RKO (cell line): ENCODE measurements at places on chromosomes 1 and 21.

DNA sequence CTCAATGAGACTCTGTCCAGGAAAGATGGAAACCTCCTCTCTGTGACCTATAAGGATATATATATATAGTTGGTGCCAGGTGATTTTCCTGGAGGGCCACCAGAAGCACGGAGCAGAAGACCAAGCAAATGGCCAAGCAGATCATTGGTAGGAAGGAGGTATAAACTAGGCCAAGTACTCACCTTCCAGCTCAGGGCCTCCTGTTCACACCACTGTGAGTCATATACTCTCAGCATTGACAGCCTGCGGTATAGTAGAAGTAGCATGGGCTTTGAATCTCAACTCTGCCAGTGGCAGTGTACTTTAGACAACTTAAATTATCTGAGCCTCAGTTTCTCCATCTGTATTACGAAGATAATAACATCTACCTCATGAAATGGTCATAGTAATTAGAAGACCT is 15.4 kb downstream of the IL12RB2 start:
- DNase-seq = no peak

DNA sequence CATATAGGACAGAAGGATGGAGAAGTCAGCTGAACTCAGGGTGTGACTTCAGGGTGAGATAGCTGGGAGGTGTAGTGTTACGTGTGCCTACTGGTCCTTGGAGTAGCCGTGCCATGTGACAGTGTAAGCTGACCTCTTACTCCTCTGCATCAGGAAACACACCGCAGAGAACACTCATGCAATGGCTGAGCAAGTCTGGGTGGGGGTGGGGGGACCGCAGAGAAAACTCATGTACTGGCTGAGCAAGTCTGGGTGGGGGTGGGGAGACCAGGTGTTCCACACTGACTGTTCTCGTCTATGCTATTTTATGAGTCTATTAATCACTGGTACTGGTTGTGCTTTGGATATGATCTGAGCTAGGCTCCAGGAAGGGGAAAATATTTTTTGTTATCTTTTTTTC is 233.1 kb downstream of the PAPPA2 start:
- DNase-seq = peak; percentile 43

DNA sequence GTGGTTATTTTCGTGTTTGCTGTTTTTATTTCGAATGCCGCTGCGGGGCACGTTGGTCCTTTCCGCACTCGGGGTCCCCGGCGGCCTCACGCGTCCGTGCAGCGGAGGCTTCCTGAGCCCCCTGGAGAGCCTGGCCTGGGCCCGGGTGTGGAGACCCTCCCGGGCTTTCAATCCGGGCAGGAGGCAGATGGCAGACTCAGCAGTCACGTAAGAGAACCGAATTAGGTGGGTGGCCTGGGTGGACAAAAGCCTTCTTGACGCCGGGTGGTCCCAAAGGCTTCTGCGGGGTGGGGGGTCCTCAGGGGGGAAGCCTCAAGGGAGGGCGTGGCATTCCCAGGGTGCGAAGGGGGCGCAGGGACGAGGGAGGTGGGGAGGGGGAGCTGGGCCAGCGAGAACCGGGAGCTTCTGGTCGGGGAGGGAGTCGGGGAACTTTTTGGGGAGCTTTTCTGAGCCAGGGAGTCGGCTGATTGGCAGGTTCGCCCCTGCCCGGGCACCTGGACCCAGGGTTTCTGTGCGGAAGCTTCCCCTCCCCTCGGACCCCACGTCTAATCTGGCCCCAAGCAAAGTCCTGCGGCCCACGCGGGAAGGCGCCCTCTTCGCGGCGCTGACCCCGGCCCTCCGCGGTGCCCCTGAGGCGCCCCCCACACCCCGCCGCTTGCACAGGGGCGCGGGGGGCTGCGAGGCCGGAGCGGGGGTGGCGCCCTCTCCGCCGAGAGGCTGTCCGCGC is 1.3 kb upstream of the HES4 start:
- peak; percentile 54 for DNase-seq

GRCh38 chr1:227915564-227916553 is 31.9 kb downstream of the WNT9A start:
- DNase-seq = no peak

DNA sequence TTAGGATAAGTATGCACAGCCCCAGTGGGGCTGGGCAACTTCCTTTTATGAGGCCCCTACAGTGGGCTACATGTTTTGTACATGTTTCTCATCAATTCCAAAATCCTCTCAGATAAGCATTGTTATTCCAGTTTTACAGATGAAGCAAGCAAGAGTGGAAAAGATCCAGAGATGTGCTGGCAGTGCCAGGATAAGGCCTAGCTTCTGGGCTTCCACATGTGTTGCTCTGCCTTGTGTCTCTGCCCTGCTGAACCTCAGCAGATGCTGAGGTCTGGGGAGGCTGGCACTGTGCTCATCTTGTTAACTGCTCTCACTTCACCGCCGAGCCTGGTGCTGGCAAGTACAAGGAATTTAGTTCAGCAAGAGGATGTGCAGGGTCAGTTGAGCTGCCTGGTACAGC is 202.1 kb downstream of the TRABD2B start:
- DNase-seq = no peak

DNA sequence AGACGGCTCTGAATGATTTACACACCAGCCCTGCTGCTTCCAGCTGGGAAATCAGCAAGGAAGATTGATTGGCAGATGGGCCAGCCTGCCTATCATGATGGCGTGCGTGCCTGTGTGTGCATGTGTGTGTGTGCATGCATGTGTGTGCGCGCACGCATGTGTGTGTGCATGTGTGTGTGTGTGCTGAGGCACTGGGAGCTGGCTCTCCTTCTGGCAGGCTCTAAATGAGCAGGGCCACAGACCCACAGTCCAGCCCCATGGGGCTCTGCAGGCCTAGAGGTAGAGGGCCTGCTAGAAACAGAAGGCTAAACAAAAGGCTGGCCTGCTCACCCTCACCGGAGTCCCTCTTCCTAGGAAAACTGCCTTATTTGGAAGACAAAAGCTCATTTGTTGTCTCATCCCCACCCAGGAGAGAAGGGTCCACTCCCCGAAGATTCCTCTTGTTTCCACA is 6.0 kb downstream of the KLHDC8A start:
- DNase-seq = no peak

DNA sequence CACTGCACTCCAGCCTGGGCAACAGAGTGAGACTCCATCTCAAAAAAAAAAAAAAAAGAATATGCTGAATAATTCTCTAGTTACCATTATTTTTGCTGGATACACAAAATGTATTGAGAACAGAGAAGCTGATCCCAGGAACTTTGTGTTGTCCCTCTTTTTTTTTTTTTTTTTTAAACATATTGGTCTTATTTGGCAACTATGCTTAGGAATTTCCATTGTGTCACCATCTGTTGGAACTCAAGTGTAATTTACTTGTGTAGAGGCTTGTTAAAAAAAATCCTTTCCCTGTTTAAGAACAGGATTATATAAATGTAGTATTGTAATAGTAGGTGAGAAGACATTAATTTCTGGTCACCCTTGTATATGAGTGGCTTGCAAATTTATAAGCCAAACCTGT is 28.6 kb downstream of the CAMSAP2 start:
- DNase-seq = no peak

DNA sequence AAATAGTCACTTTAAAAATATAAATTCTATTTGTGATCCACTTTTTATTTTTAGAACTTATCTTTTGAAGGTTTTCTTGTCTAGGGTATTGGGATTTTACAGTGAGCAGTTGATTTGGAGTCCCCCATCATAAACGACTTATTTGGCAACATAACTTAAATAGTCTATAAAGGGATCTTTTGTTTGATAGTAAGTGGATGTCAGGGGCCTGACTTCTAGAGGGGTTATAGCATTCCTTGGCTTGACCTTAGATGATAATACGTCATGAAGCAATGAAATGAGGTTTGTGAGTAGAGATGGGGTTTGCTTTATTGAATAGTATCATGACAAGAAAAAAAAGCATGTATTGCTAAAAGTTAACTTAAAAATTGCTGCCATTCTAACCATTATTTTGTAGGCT is 17.8 kb downstream of the VPS45 start:
- DNase-seq = no peak

GRCh38 chr1:156143765-156144489 is 9.5 kb upstream of the SEMA4A start:
- no peak for DNase-seq

DNA sequence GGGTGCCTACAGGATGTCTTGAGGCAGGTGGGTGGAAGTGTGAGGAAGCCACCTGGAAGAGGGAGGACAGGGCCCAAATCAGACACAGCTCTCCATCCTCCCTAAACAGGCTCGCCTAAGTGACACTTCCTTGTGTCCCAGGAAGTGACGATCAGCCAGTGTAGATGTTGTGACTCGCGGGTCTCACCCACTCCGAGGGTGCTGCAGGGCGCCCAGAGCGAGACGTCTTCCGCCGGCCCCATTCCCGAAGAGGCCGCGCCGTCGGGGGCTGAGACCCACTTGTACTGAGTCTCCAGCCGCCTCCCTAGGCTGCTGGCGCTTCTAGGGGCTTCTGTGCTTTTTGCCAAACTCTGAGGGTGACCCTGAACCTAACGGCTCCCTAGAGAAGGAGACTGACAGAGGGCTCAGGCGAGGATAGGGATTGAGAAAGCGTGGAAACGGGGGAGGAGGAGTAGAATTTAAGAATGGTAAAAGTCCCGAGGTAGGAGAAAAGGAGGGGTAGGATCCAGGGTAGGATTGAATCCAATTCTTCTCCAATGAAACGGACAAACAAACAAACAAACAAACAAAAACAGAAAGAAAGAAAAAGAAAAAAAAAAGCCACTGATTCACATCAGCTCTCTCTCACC is 543 bp upstream of the MARK1 start:
- no peak for DNase-seq

DNA sequence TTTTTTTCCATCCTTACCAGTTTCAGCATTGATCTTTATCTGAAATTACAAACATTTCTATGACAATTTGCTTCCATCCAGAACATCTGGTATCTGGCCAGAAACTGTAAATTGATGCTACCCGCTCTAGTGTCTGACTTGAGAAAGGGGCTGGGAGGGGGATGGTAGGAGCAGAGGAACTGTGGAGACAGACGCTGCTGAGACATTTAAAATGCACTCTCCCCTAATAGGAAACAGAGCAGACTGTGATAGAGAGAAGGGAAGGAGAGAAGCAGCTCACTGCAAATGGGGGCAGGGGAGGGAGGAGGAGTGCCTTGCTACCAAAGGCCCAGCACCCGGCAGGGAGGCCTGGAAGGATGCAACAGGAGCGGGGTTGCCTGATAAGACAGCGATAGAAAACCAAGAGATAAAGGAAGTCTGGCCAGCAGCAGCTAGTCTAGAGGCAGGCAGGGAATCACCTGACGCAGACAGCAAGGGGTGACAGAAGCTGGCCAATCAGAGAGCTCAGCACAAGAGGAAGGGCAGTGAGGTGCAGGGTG is 195.5 kb upstream of the NFIA start:
- DNase-seq = no peak

- DNase-seq = no peak
Measured at GRCh38 chr1:223886516-223886921, 40.8 kb upstream of the TP53BP2 start.

DNA sequence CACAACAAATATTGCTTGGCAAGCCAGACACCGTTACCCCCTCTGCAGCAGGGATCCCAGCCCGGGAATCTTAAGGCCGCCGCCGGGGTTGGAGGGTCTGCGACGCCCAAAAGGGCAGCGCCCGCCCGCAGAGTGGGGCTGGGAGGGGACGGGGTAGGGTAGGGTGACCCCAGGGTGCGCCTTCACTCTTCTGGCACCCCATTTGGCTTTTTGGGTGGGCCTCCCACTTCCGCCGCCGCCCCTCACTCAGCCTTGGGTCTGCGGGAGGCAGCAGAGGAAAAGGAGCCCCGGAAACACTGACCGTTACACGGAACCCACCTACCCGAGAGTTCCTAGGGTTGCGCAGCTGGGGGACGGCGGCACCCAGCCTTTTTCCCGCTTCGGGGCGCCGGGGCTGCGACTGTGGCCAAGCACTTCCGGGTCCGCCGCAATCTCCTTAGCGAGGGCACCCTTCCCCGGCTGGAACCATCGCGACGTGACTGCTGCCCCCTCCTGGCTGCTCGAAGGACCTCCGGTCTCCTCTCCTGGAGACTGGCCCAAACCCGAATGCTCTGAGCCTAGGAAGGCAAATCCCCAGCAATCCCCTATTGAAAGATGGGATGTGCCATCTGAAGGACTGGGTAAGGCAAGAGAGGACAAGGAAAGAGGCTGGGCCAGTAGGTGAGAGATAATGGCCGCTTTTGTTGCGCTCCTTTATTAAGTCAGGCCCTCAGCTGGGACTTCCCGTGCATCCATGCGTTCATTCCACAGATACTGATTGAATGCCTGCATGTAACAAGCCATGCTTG is at the start of gene PIGC:
Gene PIGC, minus strand, starts transcription at position 404 of the 788 bp plus-strand sequence. CDS start 1,447 bp downstream, outside the sequence.
- DNase-seq = peak; percentile 92

GRCh38 chr1:56199061-56199460 is 380.3 kb downstream of the PLPP3 start:
- no peak for DNase-seq

DNA sequence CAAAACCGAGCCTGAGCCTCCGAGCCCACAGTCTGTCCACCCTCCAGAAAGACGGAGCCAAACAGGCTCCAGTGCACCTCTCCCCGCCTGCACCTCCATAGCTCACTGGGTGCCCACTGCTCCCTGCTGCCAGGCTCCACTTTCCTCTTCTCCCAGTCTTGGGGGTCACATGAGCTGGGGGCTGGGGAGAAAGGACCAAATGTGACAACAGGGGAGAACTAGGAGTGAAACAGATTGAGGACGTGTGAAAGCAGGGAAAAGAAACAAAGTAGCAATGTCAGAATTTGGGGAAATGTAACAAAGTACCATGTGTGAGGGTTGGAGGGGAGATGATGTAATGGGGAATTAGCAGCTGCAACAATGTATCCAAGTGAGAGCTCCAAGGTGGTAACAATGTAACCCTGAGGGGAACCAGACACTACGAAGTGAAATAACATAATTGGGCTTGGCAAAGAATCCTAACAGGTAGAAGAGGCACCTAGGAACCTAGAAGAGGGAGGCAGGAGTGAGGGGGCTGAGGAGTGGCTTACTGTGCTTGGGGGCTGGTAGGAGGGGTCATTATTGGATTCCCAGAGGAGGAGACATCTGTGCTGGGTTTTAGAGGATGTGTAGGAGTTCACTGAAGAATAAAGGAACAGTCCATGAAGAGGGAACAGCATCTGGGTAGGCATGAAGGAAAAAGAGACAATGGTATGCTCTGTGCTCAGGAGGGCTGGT is 12.5 kb downstream of the SDC3 start:
- DNase-seq = no peak

GRCh38 chr1:58003988-58004387 is 542.5 kb downstream of the OMA1 start:
- DNase-seq = no peak

- no peak for DNase-seq
Measured at GRCh38 chr21:29105218-29105617, 25.2 kb upstream of the MAP3K7CL start.

GRCh38 chr1:197302775-197303174 is 34.7 kb downstream of the CRB1 start:
- DNase-seq = peak; percentile 18

DNA sequence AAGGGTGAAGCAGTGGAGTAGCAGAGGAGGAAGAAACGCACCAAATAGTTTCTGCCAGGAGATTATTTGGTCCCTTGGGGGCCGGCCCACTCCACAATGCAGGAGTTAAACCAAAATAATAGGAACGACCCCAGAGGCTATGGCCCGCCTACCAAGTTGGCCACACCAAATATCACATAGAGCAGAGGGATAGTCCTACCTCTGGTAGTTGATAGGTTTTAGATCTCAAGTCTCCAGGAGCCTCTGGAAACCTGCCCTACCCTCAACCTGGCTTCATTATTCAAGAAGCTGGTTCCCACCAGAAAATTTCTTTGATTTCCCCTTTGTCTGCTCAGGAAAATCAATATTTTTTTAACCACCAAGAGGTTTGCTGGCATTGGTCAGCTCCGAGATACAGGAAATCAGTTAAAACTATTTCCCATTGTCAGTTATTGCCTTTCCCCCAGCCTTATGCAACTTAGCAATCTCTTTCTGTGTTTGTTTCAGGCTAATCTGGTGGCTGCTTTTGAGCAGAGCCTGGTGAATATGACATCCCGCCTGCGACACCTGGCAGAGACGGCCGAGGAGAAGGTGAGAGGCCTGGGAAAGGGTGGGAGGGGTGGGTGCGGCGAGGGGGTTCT is 35.5 kb upstream of the IPO9 start:
- DNase-seq = no peak
